ENCODE measurements at places on chromosomes 7 and 10. TPM values are rescaled to one million over a fixed set of nuclear protein-coding genes. Genes with fewer than 3 reads are reported as not detected.

The ZNF25 gene
- 19.5 TPM for total RNA-seq

The C10orf105 gene
- under 0.01 TPM for total RNA-seq

The SLK gene
- total RNA-seq, result 40.9 TPM

The ACTL6B gene
- not detected for total RNA-seq

The CFTR gene
- total RNA-seq, result not detected

The NEUROD6 gene
- not detected for total RNA-seq

The SEC61A2 gene
- 10.6 TPM for total RNA-seq

The MRC1 gene
- total RNA-seq, result under 0.01 TPM

The HACD1 gene
- 12.2 TPM for total RNA-seq

The MOGAT3 gene
- total RNA-seq, result not detected

The SEMA3A gene
- 52.1 TPM for total RNA-seq

The CTAGE4 gene
- 0.36 TPM for total RNA-seq

The BEND7 gene
- total RNA-seq, result 4.0 TPM

The SAMD9 gene
- 11.8 TPM for total RNA-seq

The CUZD1 gene
- 0.52 TPM for total RNA-seq

The ALOX5 gene
- not detected for total RNA-seq

The ADCYAP1R1 gene
- total RNA-seq, result not detected

The SUN3 gene
- total RNA-seq, result not detected

The FAM131B gene
- 3.2 TPM for total RNA-seq

The UFSP1 gene
- total RNA-seq, result 4.0 TPM

The LBX1 gene
- total RNA-seq, result not detected

The SFTPA1 gene
- total RNA-seq, result not detected

The MMP21 gene
- total RNA-seq, result not detected

The COL17A1 gene
- total RNA-seq, result 1.1 TPM

The LRRC61 gene
- total RNA-seq, result 0.36 TPM

The SNX13 gene
- 43.7 TPM for total RNA-seq

The PNLIPRP3 gene
- not detected for total RNA-seq

The PRSS37 gene
- total RNA-seq, result not detected

The GJD4 gene
- 0.10 TPM for total RNA-seq

The SCIN gene
- 0.23 TPM for total RNA-seq

The TRIP6 gene
- total RNA-seq, result 66.7 TPM

The SLC26A3 gene
- total RNA-seq, result not detected

The NKX6-2 gene
- not detected for total RNA-seq

The SHOC2 gene
- total RNA-seq, result 46.3 TPM

The CALU gene
- 1,126 TPM for total RNA-seq

The SPDYE2 gene
- total RNA-seq, result not detected

The AFAP1L2 gene
- 1.2 TPM for total RNA-seq

The TAS2R38 gene
- not detected for total RNA-seq

The SMIM30 gene
- total RNA-seq, result 54.7 TPM

The PPIF gene
- 26.1 TPM for total RNA-seq

The SERPINE1 gene
- 1,589 TPM for total RNA-seq

The STOX1 gene
- total RNA-seq, result 0.13 TPM

The ITGA8 gene
- 43.7 TPM for total RNA-seq

The CYP3A7 gene
- total RNA-seq, result not detected

The WNT8B gene
- total RNA-seq, result not detected

The SOSTDC1 gene
- not detected for total RNA-seq

The PPP1R17 gene
- total RNA-seq, result not detected

The EXOC6 gene
- 7.9 TPM for total RNA-seq

The MSMB gene
- total RNA-seq, result not detected

The IL15RA gene
- total RNA-seq, result 5.0 TPM

The RET gene
- total RNA-seq, result 0.23 TPM

Measured in smooth muscle cell of the pulmonary artery (primary cell).